Endothelial cell of umbilical vein (primary cell): ENCODE measurements at places on chromosomes 2 and 18. TPM values are rescaled to one million over a fixed set of nuclear protein-coding genes. Genes with fewer than 3 reads are reported as not detected.

The ALPI gene
- polyA plus RNA-seq = not detected in 2 replicates

DNA sequence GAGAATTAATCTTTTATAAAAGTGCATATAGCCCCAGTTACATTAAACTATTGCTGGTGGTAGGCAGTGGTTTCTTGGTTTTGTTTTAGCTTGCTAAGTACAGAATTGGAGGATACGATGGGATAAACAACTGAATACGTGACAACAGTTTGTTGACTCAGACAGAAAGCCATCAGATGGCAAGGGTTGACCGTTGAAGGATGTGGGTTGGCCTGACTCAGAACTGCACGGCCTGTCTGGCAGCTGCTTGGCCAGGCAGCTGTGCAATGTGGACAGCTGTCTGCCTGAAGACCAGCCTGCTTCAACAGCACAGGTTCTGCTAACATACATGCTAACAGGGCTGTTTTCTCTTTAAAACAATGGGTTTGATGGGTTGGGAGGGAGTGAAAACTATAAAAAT is 46.6 kb downstream of the PRKRA start:
- peak; percentile 92 for DNase-seq

GRCh38 chr18:31513189-31513935 is 15.4 kb downstream of the DSG2 start:
- no peak for DNase-seq

GRCh38 chr2:9914384-9915065 is 37.0 kb upstream of the GRHL1 start:
- DNase-seq = peak; percentile 37

GRCh38 chr2:157874997-157875640 is 1.0 kb downstream of the ACVR1 start:
- DNase-seq = peak; percentile 58

DNA sequence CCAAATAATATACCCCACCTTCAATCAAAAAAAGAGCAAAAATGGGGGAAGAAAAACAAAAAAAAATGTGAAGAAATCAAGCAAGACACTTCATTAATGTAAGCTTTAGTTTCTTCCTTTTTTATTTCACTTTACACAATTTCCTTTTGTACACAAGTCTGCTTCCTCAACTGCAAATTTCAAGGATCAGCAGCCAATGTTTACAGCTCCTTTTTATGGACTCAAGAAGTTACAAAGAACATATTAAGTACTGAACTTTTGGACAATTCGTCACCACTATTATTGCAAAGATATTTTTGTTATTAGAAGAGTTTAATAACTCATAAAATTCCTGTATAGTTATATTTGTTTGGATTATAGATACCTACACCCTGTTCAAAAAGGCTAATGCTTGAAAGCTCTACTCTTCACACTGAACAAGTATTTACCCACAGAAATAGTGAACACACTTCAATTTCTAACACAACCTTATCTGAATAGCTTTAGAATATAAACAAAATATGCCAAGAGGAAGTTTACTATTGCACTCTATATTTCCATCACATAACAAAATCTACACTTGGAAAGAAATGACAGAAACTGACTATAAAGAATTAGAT is 658.7 kb upstream of the CNTNAP5 start:
- no peak for DNase-seq

GRCh38 chr2:88709181-88709631 is 17.7 kb downstream of the RPIA start:
- peak; percentile 65 for DNase-seq
